Midbrain (tissue), 1 donor: ENCODE measurements at places on chromosomes 5 and 9.

- no peak for DNase-seq
Measured at GRCh38 chr9:134179918-134180785, 15.8 kb upstream of the RNU6ATAC start.

DNA sequence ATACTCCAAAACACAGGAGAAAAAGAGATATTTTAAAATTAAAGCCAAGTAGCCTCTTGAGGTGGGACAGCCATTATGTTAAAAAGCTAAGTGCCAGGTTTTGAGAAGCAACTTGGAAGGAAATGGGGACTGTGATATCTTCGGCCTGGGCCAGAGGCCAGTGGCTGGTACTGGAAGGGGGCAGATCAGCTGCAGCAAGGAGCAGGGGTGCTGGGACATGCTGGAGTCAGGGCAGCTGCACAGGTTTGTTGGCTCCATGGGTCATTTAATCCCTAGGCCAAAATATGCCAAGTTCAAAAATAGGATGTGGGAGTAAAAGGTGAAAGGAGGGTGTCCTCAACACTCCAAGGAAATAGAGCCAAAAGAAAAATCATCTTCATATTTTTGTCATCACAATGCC, 30.0 kb downstream of the ADRB2 start:
- no peak for DNase-seq

- peak; percentile 63 for DNase-seq
Measured at GRCh38 chr9:70421272-70422180, 7.1 kb upstream of the KLF9 start.

- no peak for DNase-seq
Measured at GRCh38 chr9:19331877-19332276, 48.2 kb downstream of the RPS6 start.

DNA sequence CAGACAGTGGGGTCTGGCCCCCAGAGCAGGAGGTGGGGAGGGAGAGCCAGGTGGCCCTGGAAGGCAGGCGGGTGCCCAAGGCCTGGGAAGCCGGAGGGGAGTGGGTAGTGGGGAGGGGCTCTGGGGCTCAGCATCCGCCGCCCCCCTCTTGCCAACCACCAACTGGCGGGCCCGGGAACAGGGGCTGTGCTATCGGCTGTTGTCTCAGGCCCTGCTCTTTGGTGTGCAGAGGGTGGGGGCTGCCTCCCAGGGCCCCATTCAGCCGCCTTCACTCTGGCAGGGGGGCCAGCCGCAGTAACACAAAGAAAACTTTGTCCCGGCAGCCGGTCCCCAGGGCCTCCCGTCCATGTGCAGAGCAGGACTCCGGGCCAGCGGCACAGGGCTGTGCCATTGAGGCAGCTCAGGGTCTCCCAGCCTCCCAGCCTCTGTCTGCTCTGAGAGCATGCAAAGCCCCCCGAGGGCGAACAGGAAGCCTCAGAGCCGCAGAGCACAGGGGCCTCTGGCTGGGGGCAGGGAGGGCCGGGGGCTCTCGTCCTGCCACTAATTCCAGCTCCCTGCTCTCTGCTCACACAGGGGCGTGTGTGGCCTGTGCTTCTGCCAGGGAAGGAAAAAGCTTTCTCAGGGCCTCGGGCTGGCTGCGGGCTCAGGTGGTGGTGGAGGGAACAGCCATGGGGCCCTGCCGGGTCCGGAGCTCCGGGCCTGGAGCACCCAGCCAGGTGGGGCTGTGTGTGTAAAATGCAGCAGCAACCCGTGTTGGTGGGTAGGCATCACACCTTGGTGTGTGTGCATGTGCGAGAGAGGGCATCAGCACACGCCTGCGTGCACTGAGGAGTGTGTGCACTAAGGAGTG, 54.2 kb upstream of the NOTCH1 start:
- DNase-seq: peak; percentile 78

- DNase-seq: no peak
Measured at GRCh38 chr5:44497606-44498005, 108.4 kb upstream of the FGF10 start.

DNA sequence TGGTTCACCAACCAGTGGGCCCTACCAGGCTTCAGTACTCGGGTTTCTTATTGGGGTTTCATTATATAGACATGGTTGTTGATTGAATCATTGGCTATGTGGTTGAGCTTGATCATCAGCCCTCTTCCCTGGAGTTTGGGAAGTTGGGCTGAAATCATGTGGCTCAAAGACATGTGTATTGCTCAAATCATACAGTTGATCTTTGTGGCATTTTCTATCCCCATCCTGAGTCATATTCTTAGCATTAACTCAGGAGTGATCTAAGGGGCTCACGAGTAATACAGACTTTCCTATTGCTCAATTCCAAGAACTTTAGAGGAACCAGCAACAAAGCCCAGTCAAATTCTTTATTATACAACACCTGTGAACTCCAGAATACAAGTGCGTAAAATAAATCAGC, 66.2 kb downstream of the SMC5 start:
- DNase-seq: no peak

DNA sequence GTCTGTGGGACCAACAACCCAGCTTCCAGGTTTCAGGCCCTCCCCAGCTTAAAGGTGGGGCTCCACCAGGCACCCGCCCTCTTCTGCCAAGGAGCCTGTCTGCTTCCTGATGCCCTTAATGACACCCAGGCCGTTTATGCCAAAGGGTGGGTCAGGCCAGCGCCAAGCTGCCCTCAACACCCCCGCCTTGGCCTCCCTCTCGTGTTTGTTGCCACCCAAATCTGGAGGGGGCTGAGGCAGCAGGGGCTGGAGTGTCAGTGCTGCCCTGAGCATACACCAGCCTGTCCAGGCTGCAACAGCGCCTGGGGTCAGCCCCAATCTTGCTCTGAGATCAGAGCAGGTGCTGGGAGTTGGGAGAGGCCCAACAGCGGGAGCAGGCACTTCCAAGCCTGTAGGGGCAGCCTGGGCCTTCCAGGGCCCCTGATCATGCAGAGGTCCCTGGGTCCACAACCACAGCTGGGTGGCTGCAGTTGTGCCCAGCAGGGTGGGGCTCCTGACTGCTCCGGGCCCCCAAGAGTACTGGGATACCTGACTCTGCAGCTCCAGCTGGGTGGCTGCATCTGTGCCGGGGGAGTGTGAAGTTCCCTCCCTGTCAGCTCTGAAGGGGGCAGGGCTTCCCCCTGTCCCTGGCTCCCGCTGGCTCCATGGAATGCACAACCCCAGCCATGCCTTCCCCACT, 34.5 kb upstream of the TYRP1 start:
- DNase-seq: no peak

- no peak for DNase-seq
Measured at GRCh38 chr5:169248996-169249395, 51.9 kb downstream of the SLIT3 start.

GRCh38 chr5:16596581-16596940, 20.2 kb downstream of the RETREG1 start:
- peak; percentile 32 for DNase-seq

DNA sequence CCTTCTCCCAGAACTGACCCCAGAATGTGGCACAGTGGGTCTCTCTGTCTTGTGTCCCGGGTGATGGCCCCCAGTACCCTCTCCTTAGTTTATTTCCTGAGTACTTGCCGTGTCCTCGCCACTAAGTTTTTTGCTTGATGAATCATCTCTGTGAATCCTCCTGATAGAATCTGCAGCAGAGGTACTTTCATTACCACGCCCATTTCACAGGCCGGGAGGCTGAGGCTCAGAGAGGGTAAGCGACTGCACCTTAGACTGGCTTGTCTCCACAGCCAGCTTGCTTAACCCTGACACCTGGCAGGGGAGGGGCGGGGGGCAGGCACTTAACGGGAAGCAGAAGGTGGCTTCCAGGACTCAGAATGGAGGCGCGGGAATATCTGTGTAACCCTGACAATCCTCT, 7.9 kb upstream of the IER5L start:
- DNase-seq: no peak

GRCh38 chr5:147751-148150, 43.5 kb upstream of the LRRC14B start:
- DNase-seq: no peak

DNA sequence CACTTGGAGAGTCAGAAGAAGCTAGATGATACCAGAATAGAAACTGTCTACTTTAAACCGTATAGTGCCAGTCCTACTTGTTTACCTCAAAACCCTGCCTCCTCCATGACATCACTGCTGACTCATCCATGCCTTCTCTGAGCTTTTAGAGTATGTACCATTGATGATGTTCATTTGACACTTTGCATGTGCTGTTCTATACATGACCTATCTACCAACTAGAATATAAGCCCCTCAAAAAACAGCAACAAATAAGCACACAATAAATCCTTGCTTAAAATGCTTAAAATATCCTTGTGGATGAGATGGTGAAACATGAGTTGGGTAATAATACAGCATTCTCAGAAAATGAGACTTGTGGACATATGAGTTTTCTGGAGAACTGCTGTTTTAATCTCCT, 2.6 kb downstream of the CTNNAL1 start:
- DNase-seq: no peak

- DNase-seq: no peak
Measured at GRCh38 chr5:177537389-177538361, 16.7 kb downstream of the FAM193B start.

DNA sequence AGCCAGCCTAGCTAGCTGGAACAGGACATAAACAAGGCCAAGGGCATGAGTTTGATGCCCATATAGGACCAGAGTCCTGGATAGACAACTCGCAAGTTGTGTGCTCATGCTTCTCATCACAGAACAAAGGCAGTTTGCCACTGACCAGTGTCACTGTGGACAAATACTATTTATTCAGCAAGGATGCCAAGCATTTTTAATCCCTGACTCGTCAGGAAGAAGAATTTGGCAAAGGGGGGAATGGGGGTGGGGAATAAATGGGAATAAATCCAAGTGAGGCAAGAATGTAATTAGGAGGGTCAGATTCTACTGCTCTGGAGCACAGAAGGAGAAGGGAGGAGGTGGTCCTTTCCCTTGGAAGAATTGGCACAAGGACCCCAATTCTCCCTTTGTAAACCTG, 46.8 kb upstream of the ANKRD55 start:
- DNase-seq: no peak

GRCh38 chr5:178434851-178435250, 155.3 kb downstream of the COL23A1 start:
- DNase-seq: peak; percentile 26

DNA sequence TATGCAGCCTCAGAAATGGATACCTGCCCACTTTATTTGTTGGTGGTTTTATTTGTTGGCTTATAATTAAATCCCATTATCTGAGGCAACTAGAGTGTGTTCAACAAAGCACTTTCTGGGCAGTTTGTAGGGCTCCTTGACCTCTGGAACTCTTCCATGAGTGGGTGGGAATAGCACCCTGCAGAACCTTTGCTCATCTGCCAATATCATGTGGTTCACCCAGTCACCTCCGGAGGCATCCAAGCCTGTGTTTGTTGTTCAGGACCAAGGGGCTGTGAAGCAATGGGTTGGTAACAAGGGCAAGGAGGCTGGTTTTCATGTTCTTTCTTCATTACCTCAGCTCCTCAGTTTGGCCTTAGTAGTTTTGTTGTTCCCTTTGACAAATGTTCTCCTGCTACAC, 314.0 kb downstream of the NDUFS4 start:
- DNase-seq: no peak

GRCh38 chr5:137695651-137696428, 40.0 kb downstream of the KLHL3 start:
- no peak for DNase-seq

DNA sequence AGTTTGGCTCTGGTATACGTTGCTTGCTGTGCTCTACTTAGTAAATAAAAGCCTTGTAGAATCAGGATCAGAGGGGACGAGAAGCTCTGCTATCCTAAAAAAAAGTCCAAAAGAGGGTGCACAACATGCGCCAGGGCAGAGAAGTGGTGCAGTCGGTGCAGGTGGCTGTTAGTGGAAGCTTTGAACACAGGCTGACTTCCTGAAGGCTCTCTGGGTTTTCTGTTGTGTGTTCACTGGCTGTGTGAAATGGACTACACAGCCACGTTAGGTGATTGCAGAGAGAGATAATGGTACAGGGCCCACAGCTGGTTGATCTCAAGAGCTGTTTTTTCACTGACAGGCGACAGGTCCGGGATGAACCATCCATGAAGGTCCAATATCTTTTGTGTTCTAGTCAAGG, 167.4 kb downstream of the TMEM167A start:
- no peak for DNase-seq

DNA sequence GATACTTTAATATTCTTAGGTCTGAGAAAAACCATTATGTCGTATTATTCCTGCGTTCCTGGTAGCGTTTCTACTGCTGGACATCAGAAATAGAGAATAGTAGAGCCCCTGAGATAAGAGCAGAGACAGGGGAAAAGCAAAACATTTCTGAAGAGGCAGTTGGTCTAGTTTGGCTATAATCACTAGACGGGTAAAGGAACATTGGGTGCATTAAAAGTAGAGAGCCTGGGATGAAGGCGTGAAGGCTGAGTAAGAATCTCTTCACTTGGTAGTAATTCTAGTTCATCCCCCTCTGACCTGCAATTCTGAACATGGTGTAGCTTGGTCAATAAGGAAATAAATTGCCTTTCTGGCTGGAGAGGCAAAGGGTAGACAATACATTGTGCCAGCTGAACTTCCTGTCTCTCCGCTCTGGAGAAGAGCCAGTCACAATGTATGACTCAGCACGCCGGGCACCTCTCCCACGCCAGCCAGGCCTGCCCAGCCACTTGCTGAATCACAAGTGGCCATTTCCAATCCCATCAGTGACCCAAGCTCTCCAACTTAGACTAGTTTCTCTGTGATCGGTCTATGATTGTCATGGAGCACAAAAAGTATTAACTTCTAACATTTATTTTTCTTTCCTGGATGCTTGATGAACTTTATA, 75.4 kb downstream of the STK32A start:
- peak; percentile 56 for DNase-seq

DNA sequence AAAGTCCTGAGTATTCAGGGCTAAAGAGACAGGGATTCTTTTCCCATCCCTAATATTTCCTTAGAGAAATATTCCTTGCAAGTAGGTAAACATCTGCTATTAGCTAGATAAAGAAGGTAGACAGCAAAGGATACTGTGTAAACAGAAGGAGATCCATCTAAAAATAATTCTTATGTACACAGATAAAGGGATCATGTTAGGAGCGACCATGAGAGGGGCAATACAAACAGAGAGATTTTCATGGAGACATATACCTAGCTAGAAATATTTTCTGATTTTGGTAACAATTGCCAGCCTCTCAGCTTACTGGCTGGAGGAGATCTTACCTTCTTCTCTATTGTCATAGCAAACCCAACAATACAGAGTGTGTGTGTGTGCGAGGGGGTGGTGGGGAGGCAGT, 184.6 kb upstream of the DMAC1 start:
- peak; percentile 63 for DNase-seq

DNA sequence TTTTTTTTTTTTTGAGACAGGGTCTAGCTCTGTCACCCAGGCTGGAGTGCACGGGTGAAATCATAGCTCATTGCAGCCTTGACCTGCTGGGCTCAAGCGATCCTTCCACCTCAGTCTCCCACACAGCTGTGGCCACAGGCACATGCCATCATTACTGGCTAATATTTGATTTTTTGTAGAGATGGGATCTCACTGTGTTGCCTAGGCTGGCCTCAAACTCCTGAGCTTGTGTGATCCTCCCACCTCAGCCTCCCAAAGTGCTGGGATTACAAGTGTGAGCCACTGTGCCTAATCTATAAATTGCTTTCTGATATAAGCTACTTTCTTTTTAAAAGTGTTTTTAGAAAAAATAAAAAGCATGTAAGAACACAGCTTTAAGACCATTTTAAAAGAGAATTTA, 56.5 kb upstream of the GNE start:
- DNase-seq: no peak
